ENCODE measurements at places on chromosomes 6 and 20.

- no peak for DNase-seq
These were observed 107.3 kb upstream of the OLIG3 start for GRCh38 chr6:137601471-137601870.

DNA sequence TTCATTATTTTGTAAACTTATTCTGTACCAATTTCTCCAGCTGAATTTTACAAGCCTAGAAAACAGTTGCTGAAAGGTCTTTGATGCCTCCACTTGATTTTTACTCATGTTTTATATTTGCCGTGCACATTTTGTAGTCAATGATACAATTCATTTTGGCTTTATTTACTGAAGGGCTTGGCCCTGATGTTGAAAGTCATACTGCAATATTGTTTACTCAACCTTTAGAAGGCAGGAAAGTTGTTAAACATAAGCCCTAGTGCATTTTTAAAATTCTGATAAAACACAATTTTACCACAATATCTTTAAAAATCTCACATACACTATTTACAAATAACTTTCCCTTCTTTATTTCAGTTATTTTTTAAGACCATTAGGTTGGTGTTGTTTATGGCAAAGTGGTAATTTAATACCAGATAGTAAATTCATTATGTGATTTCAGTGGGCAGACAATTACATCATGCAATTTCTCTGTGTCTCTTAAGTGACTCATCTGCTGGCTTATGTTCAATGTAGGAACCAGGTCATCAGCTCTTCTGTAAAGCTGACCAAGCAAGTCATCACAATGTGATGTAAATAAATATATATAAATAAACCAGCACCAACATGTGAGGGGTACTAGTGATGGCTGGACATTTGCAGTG is 121.1 kb upstream of the SLC35B3 start:
- DNase-seq: no peak

DNA sequence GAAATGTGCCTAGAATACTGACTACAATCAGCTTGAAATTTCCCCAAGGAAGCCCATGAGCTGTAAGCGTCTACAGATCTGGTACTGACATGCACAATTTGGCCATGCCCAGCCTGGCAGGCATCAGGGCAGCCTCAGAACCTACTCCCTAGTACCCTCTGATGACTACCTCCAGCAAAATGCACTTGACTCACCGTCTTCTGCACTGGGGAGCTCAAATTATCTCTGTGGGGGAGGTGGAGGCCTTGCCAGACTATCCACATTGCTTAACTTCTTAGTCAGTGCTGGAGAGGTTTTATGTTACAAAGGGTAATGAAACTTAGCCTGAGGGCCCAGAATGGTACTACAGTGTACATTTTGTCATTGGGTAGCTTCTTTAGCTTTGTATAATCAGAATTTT is 126.0 kb upstream of the ADGRF1 start:
- DNase-seq: no peak

GRCh38 chr6:128516514-128516898 is 3.9 kb downstream of the PTPRK start:
- DNase-seq: no peak

DNA sequence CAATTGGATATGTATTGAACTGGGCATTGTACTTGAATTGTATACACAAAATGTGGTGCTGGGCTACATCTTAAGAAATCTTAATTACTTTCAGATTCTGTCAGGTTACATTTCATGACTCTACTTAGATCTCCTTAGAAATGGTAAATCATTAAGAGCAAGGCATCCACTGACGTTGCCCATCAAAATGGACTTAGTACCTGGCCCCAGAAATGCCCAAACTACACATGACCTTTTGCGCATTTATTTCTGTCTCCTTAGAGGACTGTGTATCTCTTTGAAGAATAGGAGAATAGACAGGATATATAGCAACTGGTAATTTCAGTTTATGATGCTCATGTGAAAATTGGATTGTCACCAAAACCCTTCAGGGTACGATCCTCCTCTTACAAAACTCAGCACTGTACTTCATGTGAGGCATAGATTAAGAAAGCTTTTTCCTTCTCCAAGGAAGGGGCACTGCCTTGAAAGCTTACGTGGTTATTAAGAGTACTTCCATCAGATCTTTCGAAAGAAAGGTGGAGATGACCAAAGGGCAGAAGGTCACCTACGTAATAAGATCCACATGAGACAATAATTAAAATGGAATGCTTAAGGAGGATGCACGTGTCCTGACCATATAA is 61.4 kb upstream of the BMP2 start:
- DNase-seq: no peak

DNA sequence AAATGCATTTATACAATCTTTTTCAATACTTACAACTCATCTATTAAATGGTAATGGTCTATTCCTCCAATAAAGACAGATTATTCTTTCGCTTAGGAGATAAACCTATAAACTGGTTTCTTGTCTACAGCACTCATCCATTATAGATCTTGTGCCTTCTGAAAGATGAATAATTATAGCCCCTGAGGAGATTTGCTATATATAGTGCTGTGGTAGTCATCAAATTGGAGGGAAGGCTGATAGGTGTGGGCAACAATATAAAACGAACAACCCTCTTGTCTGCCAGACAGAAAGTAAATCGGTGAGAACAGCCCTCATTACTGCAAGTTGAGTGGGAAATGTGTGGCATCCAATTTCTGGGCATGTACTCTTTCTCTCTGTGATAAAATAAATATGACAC is 292.5 kb upstream of the CNR1 start:
- DNase-seq: no peak

GRCh38 chr20:18988701-18989100 is 175.1 kb downstream of the SCP2D1 start:
- DNase-seq: no peak

Data from stimulated activated CD4-positive, alpha-beta T cell treated with anti-CD3 and anti-CD28 coated beads, Interleukin-1b, Interleukin-23, amount 100 ng/mL, for 4 hours (primary cell).